Activated T-cell treated with anti-CD3 and anti-CD28 coated beads, Interleukin-2, amount 50 U/mL, for 4 hours (primary cell): ENCODE measurements at places on chromosomes 7 and 10. TPM values are rescaled to one million over a fixed set of nuclear protein-coding genes. Genes with fewer than 3 reads are reported as not detected.

GRCh38 chr10:43214071-43214955 lies 52.6 kb downstream of the RASGEF1A start:
- no peak for DNase-seq

NACAD gene
- 0.14 TPM for total RNA-seq

NPSR1 gene
- total RNA-seq, result not detected

ITPRIP gene
- 19.5 TPM for total RNA-seq

DNA sequence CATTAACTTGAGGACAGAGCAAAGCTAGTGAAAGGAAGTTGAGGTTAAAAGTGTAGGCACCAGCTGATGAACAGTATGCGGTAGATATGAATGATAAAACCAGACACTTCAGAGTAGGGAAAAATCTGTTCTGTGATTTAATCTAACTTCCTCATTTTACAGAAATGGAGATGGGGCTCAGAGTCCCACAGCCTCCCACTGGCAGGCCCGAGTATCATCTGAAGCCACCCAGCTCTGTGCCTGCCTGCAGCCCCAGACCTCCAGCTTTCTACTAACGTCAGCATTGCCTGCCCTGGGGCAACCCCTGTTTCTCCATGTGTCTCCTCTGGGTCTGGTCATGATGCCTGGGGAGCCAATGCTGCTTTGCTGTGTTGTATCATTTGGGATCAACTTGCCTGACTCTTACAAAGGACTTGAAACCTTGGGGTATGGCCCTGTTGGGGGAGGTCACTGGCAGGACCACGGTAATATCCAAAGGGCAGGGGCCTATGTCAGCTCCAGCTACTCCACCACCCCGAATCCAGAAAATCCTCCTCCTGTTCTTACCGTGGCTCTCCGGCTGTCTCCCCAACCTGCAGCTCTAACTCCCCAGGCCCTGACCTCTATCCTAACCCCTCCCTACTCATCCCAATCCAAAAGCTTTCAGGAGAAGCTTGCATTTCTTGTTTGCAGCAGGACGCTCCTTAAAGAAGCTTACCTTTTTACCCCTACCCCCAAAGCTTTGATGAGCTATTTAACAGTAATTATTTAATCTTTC lies 56.2 kb upstream of the NPY start:
- no peak for DNase-seq

CPEB3 gene
- 0.92 TPM for total RNA-seq

PRXL2A gene
- 11.1 TPM for total RNA-seq

CALML5 gene
- not detected for total RNA-seq

MSS51 gene
- 0.76 TPM for total RNA-seq

DNA sequence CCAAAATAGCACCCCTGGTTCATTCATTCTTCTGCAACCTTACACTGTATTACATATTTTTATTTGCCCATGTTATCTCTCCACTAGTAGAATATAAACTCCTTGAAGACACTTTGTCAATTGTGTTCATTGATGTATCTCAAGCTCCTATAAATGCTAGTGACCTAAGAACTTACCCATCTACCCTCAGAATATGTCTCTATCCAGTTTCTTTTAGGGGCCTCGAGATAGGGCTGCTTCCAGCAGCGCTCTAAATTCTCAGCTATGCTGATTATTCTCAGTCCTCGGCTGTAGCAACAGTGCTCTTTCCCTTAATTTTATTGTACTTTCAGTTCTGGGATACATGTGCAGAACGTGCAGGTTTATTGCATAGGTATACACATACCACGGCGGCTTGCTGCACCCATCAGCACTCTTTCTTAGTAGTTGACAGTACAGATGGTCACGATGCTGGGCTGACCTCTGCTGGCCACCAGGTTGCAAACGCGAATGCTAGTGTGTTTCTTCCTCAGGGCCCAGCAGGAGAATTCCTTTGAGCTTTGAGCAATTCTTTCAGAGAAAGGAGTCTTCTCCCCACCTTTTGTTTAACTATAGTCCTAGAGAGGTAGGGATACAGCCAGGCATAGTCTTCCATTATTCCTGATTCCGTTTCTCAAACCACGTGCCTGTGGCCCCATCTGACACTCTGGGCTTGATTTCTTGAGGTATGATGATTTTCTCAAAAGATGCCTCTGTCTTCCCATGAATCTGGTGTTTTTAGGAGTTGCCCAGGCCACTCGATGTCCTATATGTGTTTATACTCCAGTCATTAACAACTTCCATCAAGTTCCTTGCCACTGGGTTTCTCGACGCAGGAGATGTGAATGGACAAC lies 49.1 kb upstream of the CDC14C start:
- no peak for DNase-seq

PNLIPRP2 gene
- total RNA-seq, result not detected

DNA sequence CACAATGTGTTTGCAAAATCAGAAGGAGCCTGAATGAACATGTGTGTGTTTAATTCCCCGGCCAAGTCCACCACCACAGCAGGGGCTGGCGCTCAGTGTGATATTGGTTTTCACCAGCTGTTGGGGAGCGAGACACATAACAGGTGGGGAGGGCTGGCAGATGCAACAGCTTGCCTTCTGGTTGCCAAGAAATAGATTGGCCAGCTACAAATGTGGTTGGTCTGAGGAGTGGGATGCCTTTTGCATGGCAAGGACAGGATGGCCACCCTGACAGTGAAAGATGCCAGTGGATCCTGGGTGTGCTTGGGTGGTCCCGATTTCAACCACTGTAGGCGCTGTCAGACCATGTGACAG lies 292.5 kb upstream of the FZD8 start:
- DNase-seq, result no peak

DNA sequence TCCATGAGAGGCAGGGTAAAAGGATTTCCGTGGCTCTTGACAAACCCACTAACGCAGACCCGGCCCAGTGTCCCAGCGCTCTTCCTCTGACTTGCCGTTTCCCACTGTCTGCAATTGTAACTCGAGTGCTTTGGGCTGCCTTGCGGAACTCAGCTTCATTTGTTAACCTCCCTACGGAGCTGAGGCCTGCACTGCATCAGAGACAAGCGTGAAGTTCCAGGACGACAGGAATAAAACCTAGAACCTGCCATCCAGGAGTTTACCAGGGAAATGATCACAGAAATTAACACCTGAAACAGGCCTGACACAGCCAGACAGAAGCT lies 76.2 kb downstream of the SFMBT2 start:
- no peak for DNase-seq

DNA sequence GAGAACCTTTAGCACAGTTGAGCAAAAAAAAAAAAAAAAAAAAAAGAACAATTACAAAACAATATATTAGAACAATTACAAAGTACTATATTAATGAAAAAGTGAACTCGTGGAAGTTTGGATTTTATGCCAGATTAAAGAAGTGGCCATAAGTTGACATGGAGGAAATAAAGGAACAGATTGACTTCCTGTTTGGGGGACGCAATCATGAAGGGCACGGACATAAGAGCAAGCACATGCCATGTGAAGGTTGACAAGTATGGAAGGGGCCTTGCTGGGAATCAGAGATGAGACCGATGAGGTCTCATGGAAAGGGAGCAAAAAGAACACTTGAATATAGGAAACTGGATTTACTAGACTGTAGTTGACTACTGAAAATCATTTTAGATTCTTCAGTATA lies 61.7 kb downstream of the ICA1 start:
- DNase-seq, result no peak

DNA sequence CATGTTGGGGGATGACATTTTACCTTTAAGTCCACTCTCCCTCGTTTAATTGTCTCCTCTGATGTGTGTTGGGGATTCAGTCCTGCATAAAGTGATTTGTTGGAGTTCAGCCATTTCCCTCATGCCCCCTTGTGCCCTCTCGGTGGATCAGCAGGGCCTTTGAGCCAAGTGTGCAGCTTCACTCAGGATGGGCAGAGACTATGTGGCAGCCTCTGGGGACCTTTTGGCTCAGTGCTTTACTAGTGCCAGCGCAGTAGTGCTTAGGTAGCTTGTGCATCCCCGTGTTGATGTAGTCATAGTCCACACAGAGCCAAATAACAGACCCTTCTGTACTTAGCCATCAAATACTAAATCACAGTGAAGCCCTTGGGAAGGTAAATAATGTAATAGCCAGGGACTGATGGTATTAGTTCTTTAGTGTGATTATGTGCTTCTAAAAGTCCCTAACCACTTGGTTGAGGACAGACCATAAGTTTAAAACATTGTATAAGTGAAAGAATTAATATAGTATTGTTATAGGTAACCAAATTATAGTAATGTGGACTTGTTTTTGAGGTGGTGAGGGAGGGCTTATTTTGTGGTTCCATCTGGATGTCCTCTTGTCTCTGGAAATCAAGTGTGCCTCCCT lies 11.4 kb downstream of the BUB3 start:
- DNase-seq, result no peak

PNLIPRP3 gene
- total RNA-seq, result not detected

GRCh38 chr10:12377658-12378290 lies 28.4 kb downstream of the CAMK1D start:
- no peak for DNase-seq

DNA sequence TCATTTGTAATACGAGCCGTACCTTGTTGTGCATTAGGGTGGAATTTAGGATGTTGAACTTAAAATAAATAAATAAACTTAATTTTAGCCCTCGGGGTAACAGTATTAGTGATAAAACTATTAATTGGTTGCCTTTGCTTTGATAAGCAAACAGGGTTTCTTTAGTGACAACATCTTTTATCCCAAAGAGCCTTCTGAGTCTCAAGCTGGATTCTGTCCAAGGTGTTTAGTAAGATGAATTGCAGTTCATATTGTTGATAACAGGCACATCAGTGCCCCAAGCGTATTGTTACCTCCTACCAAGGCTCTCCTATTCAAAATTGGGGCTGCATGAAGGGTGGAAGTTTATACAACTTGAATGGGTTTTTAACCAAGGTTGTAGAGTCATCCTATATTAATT lies 144.4 kb upstream of the CELF2 start:
- no peak for DNase-seq
